ENCODE measurements at places on chromosomes 12 and 14.

- peak; percentile 63 for DNase-seq
Observed at GRCh38 chr12:4276524-4277204, 3.1 kb downstream of the CCND2 start.

DNA sequence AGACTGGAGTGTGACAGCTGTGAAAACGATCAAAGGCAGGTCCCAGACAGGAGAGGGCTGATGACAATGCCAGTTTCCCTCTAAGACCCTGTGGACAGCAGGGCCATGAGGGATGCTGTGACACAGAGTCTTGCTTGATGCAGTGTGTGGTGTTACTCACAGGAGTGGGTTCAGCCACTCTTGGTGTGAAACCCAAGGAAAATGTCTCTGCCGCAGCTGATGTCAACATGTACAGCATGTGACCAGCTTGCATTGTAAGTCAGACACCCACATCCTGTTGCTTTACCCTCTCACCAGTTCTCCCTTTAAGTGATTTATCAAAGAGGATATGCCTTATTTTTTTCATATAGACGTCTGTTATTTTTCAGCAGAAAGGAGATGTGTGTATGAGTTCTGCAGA is 268.6 kb downstream of the BTG1 start:
- no peak for DNase-seq

- peak; percentile 83 for DNase-seq
Observed at GRCh38 chr12:11863988-11864387, 206.8 kb upstream of the BCL2L14 start.

GRCh38 chr12:1660304-1661187 is 30.3 kb upstream of the ADIPOR2 start:
- peak; percentile 15 for DNase-seq

DNA sequence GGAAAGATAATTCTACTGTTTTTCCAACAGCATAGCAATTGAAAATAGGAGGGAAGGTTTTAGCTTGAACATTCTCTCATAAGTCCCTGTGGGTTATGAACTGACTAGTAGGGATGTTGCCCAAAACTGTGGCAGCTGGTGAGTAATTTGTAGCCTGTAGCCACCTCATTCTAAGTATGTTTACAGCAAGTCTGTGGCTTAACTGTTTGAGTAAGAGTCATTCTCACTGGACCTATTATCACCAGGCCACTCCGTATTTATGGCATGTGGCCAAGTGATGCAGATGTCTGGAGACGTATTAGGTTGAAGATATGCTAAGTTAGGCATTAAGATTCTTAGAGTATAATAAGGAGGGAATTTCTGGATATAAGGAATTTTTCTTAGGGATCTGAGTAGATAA is 458.3 kb downstream of the ETNK1 start:
- DNase-seq = no peak

DNA sequence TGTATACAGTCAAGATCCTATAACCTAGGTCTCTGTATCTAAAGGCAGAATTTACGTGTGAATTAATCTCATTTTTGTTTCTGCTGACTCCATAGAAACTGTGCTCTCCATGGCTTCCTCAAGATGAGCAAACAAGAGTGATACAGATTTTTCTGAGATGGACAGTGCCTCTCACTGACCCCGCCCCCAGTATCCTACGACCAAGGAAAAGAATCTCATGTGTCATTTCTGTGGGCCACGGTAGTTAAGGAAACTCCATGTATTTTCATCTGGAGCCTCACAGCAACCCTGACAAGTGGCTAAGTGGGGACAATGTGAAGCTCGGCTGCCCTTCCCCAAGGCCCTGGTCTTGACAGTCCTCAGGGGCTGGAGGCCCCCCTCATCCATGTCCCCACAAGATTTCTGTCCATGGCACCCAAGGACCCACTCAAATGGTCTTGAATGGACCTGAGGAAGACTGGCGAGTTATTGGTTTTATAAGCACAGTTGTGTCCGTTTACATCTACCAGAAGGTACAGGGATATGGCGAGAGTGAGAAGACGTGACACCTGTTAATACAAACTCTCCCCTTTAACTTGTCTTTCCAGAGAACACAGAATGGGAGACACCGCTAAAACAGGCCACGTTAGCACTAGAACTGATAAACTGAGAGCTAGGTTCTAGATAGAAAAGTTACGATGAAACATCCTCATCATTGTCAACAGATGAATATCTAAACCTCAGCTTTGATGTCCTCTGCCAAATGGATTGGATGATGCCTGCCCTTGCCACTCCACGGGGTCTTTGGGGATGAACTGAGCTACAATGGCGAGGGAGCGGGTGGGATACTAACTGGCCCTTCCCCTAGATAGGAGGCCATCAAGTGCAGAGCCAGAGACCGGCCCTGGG is 108.4 kb upstream of the EGLN3 start:
- DNase-seq = no peak

DNA sequence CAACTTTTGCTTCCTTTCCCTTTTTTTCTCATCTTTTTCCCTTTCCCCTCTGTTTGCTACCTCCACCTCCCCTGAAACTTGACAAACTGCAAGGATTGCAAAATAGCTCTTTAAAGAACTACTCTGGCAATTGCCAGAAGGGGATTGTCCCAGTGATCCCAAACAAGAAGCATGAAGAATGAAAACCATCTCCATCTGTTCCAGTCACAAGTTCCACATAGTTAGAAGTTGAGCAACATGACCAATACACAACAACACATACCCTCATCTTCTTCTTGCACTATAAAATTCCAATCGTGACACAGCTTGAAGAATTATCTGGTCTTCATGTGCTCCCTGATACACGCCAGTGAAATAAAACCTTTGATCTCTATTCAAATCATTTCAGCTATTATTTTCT is 93.7 kb upstream of the USP15 start:
- no peak for DNase-seq

DNA sequence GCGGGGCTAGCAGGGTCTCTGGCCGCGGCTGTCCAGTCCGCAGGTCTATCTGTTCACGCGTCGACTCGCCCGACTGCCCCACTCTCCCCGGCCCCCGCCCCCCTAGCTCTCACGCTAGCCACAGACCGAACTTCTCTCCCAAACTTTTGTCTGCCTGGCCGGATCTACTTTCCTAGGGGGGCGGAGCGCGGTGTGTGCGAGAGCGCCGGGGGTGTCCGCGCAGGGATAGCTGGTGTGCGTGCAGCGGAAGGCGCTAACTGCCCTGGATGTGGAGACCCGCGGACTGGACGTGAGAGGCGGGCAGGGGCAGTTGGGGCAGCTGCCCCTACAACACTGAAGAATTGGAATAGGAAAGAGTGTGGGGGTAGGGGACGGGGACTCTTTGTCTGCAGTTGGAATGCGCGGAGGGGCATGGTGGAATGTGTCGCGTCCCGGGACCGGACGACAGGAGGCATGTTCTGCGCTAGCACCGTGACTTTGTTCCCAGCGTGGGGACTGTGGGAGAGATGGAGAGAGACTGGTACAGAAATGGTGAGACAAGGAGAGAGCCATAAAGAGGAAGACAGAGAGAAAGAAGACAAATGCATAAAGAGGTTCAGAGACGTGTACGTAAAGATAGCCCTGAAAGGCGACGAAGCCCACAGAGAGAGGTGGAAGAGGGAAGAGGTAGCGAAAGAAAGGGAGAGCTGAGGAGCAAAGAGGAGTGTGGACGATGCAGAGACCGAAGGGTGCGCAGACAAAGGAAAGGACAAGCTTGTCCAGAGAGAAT is at the start of gene AJUBA:
Gene AJUBA, minus strand, starts transcription at position 75 of the 769 bp plus-strand sequence. CDS start 285 bp downstream, outside the sequence.
- DNase-seq = peak; percentile 74

DNA sequence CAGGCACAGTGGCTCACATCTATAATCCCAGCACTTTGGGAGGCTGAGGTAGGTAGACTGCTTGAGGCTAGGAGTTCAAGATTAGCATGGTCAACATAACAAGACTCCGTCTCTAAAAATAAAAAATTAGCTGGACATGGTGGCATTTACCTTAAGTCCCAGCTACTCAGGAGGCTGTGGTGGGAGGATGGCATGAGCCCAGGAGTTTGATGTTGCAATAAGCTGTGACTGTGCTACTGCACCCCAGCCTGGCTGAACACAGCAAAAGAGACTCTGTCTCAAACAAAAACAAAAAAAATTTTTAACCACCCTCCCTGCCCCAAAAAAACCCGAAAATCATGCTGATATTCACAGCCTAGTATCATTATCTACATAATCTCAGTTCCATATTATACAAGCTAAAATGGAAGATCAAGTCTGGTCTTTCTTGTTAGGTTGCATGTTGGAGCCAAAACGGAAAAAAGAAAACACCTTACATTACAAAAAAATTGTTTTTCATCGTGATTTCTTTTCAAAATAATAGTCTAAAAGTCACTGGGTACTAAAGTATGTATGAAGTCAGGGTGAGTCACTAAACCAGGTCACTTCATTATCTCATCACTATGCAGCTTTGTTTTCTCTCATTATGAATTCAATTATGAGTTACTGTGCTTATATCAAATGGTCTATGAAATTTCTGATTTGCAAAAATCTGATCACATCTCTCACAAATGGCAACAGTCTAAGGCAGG is 13.8 kb downstream of the GXYLT1 start:
- no peak for DNase-seq

Data from pulmonary artery endothelial cell (primary cell).